Anterior cingulate cortex (tissue), 58 donors: ENCODE measurements at places on chromosomes 7 and 10.

- DNase-seq, result no peak
Measured at GRCh38 chr10:71060476-71061426, 151.6 kb upstream of the UNC5B start.

GRCh38 chr10:16854623-16855022 is 37.4 kb upstream of the RSU1 start:
- DNase-seq, result no peak

DNA sequence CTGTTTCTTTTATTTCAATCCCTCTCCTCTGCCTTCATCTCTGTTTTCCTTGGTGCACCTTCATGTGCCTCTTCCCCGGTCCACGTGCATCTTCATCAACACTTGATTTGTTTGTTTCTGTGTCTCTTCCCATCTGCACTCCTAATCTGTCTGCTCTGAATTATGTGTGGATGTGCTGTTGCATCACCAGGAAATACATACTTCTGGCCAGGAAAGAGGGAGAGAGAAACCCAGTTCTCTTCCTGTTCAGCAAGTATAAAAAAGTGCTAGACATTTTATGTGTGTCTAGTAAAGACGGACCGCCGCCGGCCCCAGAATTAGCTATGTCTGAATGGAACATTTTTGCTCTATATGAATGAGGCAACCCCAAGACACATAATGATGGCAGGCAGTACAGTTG is 93.8 kb downstream of the CALD1 start:
- no peak for DNase-seq

- no peak for DNase-seq
Measured at GRCh38 chr7:138785587-138786437, 12.0 kb upstream of the TMEM213 start.

DNA sequence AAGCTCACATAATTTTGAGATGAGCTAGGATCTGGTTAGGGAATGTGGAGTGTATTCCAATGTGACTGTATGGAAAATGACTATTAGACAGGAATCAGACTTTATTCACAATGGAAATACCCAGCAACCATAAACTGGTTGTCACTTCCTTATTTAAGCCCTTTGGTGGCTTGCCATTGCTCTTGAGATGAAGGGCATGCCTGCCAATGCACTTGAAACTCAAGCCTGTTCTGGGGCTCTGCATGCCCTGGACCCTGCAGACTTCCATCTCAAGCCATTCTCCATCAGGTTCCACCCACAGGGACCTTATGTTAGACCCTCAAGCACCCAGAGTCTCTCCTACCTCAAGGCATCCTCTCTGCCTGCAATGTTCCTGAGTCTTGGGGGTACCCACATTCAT is 145.5 kb downstream of the MPP7 start:
- no peak for DNase-seq
